ENCODE measurements at places on chromosomes 3 and 15.

DNA sequence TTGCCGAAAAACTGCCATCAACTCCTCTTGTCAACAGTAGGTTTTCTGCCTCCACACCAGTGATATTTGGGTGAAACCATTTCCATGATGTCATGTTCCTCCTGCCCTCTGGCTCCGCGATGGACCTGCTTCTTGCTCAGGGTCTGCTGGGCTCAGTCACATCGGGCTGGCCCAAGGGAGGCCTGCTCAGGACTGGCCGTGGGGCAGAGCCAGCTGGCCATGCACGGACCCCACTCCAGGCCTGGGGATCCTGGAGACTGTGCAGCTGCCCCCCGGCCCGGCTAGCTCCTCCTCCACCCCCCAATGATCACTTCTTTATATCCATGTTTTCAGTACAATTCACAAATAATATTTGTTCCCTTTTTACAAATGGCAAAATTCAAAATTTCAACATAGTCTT, 270.3 kb upstream of the CCDC54 start:
- DNase-seq, result no peak

- DNase-seq, result no peak
Observed at GRCh38 chr3:140724856-140725812, 47.3 kb downstream of the TRIM42 start.

GRCh38 chr3:140051019-140051957, 116.3 kb downstream of the CLSTN2 start:
- no peak for DNase-seq

GRCh38 chr15:87901926-87902690, 354.4 kb downstream of the NTRK3 start:
- no peak for DNase-seq

DNA sequence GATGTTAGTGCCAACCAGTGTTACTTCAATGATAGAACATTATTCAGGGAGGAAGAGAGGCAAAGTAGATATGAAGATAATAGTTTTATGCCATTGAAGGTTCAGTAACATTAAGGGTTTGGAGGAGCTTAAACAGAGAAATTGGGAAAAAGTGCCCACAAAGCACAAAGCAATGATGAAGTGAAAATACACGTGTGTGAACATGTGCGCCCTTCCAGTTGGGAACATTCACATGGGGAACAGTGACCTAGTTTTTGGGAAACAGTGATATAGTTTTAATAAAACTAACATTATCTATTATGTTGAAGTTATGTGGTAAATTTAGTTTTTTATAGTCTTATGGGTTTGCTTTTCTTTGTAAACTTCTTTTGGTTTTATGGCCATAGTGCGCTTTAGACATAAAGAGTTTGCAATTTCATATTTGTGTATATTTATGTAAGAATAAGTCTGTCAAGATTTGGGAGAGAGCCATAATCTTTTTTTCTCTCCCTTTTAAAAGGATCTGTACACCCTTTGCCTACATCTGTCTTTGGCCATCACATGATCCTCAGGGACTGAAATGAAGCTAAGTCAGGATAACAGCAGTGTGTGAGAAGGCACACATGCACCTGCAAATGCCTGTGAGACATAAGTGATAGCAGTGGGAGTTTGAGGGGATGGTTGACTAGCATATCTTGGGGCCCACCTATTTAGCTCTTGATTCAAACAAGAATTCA, 450.3 kb upstream of the THRB start:
- DNase-seq, result no peak

DNA sequence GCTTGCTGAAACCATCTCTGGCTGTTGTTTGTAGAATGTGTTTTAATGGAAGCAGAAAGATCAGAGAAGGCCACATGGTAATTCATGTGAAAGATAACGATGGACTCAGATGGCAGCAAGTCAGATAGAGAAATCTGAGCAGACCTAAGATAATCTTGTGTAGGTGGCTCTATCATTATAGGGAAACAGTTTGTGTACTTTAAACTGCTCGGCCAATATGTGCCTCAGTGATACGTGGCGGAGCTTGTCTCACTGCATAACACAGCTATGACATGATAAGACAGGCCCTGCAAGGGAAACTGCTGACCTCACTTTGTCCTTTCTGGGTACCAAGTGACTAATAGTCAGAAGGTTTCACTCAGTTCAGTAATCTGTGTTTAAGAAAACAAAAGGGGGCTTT, 51.0 kb downstream of the MME start:
- DNase-seq, result no peak

- no peak for DNase-seq
Observed at GRCh38 chr15:96893159-96893906, 562.8 kb downstream of the NR2F2 start.

GRCh38 chr15:41501191-41501917, 7.7 kb downstream of the ITPKA start:
- DNase-seq, result peak; percentile 26

- DNase-seq, result no peak
Observed at GRCh38 chr3:151283907-151284461, 5.6 kb upstream of the P2RY14 start.

- DNase-seq, result no peak
Observed at GRCh38 chr15:35669021-35669420, 123.1 kb upstream of the DPH6 start.

GRCh38 chr3:130117933-130118332, 36.3 kb downstream of the ALG1L2 start:
- DNase-seq, result no peak

- DNase-seq, result no peak
Observed at GRCh38 chr15:74384566-74384880, 17.1 kb upstream of the CYP11A1 start.

GRCh38 chr15:66711260-66711659, 9.2 kb downstream of the SMAD6 start:
- no peak for DNase-seq

DNA sequence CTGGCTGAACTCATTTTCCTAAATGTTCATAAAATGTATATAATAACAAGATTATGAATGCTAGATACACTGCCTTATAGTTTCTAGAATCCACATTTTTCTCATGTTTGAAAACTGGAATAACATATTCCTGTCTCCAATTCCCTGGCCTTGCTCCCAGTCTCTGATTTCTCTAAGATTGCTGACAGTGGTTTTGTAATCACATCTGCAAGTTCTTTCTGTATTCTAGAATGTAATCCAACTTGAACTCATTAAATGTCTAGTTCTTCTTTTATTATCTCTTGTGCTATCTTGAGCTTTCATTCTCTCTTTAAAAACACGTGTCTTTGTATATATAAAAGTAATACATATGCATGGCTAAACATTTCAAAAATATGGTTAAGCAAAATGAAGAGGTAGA, 215.2 kb upstream of the ADAMTS9 start:
- DNase-seq, result no peak

DNA sequence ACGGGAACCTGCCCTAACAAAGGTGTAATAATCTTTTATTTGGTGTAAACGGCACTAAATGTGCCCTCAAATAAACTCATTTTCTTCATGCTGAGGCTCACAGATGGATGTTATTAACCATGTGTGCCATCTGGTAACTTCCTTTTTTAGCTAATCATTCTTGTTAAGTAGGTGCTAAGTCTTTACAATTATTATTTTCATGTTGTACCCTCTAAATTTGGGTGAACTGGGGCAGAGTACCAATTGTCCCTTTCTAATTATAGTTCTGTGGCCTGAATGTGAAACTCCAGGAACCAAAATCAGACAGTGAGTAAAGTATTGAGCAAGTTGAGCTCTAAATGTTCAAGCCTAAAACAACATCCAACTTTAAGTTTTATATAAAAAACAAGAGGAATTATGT, 220.7 kb upstream of the CADM2 start:
- DNase-seq, result no peak

DNA sequence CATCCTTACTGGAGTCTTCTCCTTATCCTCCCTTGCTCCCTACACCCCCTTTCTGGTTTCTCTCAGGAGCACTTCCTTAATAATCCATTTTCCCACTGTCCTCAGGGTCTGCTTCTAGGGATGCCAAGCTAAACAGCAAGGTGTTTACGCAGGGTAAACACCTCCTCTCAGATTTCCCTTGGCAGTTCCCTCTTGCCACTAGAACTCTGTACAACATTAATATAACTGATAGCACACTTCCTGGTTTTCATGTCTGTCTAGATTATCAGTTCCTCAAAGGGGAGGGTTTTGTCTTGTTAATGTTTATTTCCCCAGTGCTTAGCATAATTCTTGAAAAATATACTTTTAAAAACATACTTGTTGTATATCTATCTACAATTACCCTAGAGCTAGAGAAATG, 118.0 kb upstream of the SLC24A5 start:
- DNase-seq, result no peak

DNA sequence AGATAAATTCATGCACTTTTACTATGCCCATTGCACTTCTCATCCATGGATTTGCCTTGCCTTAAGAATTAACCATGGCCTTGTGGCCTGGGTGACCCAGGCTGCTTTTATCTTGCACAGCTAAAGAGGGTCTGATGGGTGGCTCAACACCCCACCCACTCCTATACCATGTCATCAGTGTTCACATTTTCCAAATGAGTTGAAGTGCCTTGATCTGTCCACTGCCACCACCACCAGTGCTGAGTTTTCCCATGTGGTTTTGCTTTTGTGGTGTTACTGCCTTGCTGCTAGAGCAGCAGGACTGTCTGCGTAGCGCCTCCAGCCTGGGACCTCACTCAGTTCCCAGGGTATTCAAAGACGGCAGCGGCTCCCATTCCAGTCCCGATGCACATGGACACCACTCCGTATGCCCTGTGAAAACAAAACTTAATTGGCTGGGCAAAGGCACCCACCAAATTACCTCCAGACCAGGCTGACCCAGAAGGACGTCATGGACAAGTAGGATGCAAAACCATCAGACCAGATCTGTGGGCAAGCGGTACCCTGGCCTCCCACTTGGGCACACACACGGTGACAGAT, 14.1 kb downstream of the ACAA1 start:
- no peak for DNase-seq

DNA sequence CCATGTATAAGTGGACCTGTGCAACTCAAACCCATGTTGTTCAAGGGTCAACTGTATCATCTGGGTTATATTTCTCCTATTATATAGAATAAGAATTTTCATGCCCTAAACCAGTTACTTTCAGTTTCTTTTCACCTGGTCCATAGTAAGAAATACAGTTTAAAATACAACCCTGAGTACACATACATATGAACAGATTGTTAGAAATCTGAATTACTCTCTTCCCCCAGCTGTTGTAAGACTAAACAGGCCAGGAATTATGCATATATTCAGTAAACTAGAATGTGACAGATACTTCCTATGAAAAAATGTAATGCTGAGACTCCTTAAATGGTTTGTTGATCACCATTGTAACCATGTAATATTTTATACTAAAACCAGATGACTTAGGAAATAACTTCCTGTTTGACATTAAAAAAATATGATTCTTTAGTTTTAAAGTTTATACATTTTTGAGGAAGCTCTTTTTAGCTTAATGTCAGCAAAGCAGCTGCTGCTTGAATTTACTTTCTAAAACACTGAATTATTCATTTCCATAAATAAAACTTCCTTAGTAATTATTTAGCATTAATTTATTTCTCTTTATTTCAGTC, 52.5 kb upstream of the ZCWPW2 start:
- DNase-seq, result no peak

- DNase-seq, result no peak
Observed at GRCh38 chr3:46299608-46300460, 54.1 kb upstream of the CCR2 start.

DNA sequence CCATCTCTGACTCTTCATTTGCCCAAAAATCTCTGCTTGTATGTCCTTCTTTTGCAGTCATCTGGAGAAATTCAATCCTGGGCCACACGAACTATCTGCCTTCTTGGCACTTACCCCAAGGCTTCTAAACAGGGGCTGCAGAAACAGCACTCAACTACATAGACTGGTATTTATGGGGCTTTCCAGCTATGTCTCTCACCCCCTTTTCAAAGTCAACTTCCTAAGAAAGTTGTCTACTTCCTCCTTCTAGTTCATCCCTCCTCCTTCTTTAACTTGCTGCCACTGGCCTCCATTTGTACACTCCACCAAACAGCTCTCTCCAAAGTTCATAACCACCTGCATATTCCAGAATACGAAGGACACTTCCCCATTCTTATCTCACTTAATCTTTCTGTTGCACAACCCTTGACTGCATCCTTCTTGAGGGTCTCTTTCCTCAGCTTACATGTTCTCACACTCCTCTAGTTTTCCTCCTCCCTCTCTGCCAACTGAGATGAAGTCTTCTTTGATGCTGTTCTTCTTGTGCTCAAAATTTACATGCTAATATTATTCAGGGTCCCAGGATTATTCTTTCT, 55.2 kb downstream of the PLD1 start:
- no peak for DNase-seq

DNA sequence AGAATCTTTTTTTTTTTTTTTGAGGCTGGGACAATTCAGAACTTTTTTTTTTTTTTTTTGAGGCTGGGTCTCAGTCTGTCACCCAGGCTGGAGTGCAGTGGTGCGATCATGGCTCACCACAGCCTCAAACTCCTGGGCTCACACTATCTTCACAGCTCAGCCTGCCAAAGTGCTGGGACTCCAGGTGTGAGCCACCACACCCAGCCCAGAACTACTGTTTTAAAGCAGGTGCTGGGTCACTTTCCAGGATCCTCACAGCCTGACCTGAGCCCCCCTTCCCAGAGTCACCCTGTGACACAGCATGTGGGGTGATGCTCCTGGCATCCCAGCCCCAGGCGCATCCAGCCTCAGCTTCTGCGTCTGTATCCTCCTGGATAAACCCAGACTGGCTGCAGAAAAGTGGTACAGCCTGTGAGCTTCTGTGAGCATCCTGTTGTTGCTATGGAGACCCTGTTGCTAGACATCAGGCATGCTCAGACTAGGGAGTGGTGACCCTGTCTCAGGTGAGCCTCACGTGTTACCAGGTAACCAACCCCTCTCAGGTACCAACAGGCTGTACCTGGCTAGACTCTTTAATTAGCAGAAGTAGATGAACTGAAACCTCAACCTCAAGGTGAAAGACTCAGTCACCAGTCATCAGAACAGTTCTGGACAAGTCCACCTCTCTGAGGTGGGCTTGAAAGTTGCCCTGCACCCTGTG, 15.0 kb downstream of the KLF13 start:
- no peak for DNase-seq

DNA sequence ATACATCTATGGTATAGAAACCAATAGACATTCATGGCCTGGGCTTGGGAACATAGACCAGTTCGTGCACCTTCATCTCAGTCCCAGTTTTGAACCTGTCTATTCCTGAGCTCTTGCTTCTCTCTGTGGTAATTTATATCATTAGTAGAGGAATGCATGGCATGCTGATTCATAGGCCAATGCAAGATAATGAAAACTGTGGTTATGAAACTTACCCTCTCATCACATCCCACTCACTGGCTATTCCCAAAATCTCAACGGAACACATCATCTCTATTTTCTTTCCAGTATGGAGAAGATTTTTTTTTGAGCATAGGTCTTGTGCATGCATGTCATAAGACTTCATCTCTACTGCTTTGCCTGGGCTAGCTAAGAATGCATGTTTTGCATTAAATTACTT, 18.7 kb upstream of the P2RY12 start:
- DNase-seq, result no peak

Data from natural killer cell treated with Interleukin-12 subunit alpha and Interleukin-12 subunit beta and Interleukin-15 and Interleukin-18, amount 100 ng/mL, for 72 hours (primary cell).